Stimulated activated CD4-positive, alpha-beta T cell treated with anti-CD3 and anti-CD28 coated beads, Interleukin-4, amount 100 ng/mL, for 24 hours (primary cell): ENCODE measurements at places on chromosomes 4 and X.

- DNase-seq = no peak
These were observed 32.4 kb downstream of the SPANXN4 start for GRCh38 chrX:143058120-143058519.

DNA sequence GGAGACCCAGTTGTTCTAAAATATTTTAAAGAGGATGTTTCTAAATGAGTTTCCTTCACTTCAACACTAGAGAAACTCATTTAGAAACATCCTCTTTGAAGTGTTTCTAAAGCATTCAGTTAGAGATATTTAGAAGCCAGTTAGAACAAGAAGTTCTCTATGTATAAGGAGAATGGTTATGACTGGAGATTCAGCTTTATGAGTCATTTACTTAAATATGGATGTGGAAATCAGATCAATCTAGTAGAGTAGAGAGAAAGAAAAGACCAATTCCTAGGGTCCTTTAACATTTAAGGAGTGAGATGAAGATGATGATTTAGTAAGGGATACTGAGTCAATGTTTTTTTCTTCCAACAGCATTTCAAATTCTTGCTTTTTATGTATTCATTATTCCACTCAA lies 234.1 kb downstream of the GRXCR1 start:
- no peak for DNase-seq

- no peak for DNase-seq
These were observed 110.3 kb upstream of the ATOH1 start for GRCh38 chr4:93718233-93718632.

GRCh38 chrX:72145181-72145580 lies 13.5 kb upstream of the RTL5 start:
- DNase-seq = no peak

DNA sequence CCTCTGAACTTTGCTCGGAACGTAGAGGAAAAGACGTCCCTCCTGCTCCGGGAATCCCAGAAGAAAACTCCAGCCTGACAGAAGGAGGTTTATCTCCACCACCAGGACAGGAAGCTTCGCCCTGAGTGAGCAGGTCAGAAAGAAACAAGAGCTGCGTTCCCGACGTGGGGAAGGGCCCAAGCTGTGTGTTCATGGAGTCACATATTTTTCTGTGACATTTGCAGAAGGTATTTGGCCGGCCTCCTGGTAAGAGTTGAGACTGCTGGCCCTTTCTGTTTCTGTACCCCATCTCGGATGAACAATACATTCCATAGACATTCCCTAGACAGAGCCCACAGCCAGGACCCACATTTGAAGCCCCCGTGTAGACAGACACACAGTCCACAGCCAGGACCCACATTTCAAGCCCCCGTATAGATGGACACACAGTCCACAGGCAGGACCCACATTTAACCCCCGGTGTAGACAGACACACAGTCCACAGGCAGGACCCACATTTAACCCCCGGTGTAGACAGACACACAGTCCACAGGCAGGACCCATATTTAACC lies 230.8 kb downstream of the SHOX start:
- DNase-seq = no peak

- no peak for DNase-seq
These were observed 60.6 kb downstream of the LIMCH1 start for GRCh38 chr4:41598580-41598979.

DNA sequence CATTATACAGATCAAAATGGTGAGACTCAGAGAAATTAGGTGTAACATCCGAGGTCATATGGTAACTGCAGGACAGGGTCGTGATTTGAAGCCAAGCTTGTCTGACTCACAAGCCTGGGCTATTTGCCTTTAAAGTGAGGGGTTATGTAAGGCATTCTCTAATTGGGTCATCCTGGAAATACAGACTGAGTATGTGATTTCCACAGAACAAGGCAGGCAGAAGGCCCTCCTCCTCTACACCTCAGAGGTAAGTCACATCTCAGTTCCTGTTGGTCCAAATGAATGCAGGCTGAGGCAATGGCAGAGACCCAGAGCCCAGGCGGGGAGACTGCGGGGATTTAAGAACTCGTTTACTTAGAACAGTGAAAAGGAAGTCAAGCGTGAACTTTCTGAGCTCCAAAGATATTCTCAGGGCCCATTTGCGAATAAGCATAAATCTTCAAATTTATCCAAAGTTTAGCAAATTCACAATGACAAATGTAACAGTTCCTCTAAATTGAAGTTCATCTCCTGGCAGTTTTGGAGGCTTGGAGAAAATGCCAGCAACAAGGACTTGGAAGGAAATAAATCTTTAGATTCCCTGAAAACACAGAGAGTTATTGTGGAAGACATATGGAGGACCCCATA lies 153.3 kb downstream of the LDB2 start:
- no peak for DNase-seq

- no peak for DNase-seq
These were observed 23.4 kb upstream of the PAQR3 start for GRCh38 chr4:78962597-78963115.

GRCh38 chr4:65007841-65008439 lies 598.7 kb upstream of the TECRL start:
- no peak for DNase-seq

GRCh38 chr4:40991908-40992307 lies 222.4 kb downstream of the APBB2 start:
- no peak for DNase-seq
